ENCODE measurements at places on chromosomes 3 and 15.

GRCh38 chr15:31111091-31111647, 9.6 kb upstream of the TRPM1 start:
- DNase-seq: no peak

GRCh38 chr3:66390013-66390412, 110.8 kb downstream of the LRIG1 start:
- no peak for DNase-seq

DNA sequence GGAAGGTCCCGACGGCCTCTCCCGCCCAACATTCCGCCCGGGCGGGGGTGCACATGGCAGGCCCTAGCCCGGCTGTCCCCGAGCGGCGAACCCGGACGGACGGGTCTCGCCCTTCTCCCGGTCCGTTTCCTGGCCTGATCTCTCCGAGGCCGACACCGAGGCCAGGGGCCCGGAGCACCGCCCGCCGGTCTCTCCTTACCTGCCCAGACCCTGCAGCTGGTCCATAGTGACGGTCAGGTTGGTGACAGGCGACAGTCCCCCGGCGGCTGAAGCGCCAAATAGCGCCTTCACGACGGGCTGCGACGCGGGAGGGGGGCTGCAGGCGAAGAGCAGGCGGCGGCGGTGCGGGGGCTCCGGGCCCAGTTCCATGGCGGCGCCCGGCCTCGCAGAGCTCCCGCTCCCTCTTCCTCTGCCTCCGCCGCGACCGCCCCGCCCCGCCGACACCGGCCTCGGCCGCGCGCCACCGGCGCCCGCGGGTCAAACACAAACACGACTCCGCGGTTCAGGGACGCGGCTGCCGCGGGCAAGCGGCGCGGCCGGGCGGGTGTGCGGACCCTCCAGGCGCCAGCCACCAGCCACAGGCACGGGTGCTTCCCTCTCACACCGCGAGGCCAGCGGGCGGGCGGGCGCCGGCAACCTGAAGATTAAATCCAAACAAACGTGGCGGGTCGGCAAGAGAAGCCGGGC, 495 bp downstream of the CDC25A start:
- no peak for DNase-seq

GRCh38 chr3:138976047-138976446, 29.0 kb downstream of the FOXL2NB start:
- DNase-seq: no peak

GRCh38 chr3:63538919-63539318, 113.6 kb upstream of the SNTN start:
- DNase-seq: no peak
